ENCODE measurements at places on chromosomes 3 and 15.

DNA sequence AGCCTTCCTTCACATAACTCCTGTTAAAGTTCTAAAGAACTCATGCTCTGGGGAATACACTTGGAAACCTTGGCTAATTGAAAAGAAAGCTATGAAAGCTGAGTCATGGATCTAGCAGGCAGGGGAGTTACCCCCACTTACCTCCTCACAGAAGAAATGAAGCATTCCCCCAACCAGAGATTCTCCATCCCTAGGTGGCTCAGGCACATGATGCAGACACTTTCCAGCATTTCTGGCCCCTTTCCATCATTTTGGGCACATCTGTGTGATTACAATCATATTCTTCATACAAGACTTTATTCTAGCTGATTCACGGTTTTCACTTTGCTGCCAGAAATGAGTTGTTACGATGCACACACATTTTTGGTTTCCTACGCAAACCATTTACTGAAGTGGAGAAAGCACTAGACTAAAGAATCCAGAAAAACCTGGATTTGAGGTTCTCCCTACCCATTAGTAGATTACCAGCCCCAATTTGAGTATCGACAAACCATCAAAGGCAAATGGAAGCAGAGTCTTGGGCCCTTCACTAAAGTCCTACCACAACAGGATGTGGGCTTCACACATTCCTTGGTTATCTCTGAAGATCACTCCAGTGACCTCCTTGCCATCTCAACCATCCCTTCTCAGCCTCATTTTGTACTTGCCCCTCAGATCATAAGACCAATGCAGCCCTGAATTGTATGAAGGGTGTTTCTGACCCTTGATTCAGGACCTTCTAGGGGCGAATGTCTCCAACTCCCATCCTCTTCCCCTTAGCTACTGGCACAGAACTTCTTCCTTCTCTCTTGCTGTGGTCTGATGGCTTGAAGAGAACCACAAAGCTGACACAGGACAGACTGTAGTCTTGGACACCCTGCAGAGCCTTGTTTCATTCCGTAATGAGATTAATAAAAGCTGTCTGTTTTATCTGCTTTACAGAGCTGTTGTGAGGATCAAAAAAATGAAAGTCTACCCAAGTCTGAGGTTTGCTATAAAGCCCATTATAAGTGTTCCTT, 42.5 kb upstream of the SNRK start:
- no peak for DNase-seq

GRCh38 chr15:77589839-77590238, 42.9 kb downstream of the LINGO1 start:
- no peak for DNase-seq

- no peak for DNase-seq
These were observed 8.0 kb downstream of the HDDC3 start for GRCh38 chr15:90924375-90924774.

GRCh38 chr3:171427771-171428320, 32.4 kb downstream of the TNIK start:
- no peak for DNase-seq

DNA sequence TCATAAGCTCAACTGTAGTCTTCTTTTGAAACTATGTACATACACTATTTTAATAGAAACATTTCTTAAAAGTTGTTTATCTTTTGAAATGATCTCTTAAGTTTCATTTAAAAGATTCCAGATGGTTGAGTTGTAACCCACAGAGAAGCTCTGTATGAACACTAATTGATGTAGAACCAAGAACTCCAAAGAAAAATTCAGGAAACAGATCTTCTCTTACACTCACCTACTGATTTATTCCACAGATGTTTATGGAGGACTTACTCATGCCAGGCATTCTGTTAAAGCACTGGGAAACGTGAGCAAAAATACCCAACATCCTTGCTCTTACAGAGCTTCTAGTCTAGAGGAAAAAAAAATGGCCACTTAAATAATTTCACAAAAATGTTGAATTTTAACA, 551.1 kb downstream of the NAALADL2 start:
- no peak for DNase-seq

DNA sequence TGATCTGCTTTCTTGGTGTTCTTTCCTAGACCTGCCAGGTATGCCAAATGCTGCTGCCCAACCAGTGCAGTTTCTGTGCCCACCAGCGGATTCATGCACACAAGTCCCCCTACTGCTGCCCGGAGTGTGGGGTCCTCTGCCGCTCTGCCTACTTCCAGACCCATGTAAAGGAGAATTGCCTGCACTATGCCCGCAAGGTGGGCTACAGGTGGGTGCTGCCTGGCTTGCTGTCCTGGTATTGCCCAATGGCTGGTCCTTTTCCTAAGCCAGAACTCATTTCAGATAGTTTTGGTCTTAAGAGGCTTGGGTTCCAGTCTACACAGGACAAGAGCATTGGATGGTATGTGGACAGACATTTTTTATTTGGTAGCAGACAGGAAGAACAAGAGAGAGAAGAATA, 26.5 kb upstream of the ALPK3 start:
- DNase-seq, result no peak

GRCh38 chr15:72184165-72184811, 13.3 kb downstream of the GRAMD2A start:
- peak; percentile 80 for DNase-seq

- DNase-seq, result no peak
These were observed 38.4 kb downstream of the GTF2E1 start for GRCh38 chr3:120780977-120781376.

DNA sequence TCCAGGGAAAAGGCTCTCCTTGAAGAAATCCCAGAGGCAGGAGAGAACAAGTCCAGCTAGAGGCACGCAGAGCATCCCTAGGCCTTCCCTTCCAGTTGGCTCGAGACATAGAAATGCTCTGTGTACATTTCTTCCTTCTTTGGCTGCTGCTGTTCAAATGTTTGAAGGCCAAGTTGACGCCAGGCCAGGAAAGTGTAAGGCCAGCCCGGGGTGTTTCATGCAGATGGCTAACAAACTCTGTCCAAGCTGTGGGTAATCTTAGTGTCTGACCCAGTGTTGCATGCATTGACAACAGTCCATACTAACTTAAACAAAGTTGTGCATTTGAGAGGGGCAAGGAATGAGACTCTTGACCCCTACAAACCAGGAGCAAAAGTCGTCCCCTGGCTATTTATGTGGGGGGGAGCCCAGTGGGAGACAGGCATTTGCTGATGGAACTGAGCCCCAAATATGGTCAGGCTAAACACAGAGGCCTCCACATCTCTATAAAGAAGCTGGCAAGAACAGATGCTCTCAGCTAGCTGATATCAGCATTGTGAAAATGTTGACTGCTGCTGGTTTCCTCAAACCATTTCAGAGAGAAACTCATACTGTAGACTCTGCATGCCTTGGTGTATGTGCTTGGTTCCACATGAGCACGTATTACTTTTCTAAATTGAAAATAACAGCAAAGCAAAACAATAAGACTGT, 139.5 kb downstream of the ADAMTS9 start:
- no peak for DNase-seq

DNA sequence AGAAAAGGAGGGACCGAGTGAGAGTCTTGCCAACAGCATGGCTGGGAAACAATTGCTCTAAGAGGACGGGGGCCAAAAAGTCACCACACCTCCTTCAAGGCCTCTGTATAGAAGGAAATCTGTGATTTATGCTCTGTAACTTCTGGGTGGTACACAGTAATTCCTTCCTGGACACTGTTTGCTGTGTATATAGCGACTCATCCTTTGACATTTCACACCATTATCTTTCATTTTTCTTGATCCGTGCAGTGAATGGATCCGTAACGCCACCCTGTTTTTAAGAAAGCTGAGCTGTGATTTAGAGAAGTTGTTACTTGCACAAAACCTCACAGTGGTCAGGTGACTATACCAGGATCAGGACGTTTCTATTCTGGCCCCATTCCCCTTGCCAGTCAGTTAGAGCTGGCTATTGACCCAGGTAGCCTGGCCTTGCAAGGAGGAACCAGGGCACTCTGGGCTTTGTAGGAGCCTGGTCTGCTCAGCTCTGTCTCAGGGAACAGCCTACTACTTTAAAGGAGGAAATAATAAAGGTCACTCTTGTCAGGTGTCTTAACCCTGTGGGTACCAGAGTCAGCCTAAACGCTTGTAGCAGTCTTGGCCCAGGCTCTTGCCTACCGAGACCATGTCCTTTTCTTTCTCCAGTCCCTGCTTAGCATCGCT, 86.5 kb upstream of the MYZAP start:
- DNase-seq, result no peak

- no peak for DNase-seq
These were observed 443.4 kb upstream of the CDIN1 start for GRCh38 chr15:36136049-36136448.

DNA sequence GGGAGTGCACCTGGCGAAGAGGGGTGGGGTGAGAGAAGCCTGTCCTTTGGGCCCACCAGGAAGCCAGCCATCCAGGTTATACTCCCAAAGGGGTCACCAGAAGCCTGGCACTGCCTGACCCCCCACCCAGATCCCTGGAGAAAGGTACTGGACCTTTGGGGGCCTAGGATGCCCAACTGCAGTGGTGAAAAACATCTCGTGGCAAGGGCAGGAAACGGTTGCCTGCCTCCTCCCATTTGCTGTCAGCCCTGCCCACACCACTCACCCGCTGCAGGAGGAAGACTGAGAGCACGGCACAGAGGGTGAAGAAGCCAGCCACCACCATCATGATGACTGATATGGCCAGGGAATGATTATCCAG, 2.2 kb upstream of the ULK3 start:
- DNase-seq, result no peak

GRCh38 chr3:196652961-196653795, 13.7 kb downstream of the NRROS start:
- no peak for DNase-seq

GRCh38 chr3:98600412-98601095, 7.1 kb upstream of the CPOX start:
- no peak for DNase-seq

GRCh38 chr3:157300981-157301663, 135.5 kb upstream of the PTX3 start:
- no peak for DNase-seq

- peak; percentile 95 for DNase-seq
These were observed at the start of gene SETD5 for GRCh38 chr3:9397332-9397905. Gene SETD5 (plus strand): TSS chr3:9397615. CDS start chr3:9428939, 31,324 bp downstream.

DNA sequence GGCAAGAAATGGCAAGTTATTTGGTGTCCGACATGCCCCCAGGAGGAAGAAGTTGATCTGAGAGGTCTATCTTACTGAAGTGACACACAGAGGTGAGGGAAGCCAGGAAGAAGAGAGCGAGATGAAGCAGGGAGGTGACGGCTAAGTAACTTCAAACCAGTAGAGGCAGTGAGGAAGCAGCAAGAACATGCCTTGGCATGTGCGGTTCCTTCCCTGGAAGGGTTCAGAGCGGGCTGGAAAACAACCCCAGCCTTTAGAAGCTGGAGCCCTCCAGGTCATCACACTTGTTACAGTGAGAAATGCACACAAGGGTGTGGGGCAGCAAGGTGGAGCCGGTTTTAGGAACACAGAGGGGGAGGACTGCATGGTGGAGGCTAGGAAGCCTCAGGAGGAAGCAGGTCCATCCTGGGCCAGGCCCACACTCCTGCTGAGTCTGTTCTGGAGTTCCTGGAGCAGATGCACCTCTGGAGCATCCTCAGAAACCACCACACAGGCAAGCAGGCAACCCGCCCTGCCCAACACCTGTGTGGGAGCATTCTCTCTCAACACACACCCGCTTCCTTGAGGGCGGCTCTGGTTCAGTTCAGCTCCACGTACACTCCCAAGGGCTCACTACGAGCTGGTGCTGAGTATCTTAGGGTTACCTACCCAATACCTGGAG, 47.1 kb downstream of the POC1A start:
- DNase-seq, result no peak

DNA sequence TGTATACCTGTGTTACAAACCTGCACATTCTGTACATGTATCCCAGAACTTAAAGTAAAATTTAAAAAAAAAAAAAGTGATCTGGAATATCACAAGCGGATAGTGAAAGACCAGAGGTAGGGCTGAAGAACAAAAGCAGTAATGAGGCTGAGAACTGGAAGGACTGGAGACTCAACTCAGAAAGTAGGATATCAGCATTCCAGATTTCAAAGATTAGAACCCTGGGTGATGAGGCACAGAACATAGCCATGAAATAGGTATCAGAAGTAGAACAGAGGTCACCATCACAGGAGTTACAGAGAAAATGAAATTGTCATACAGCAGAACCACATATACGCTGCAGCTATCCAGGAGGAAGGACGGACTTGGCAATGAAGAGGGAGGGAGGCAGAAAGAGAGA, 56.1 kb downstream of the ACAP2 start:
- DNase-seq, result no peak

DNA sequence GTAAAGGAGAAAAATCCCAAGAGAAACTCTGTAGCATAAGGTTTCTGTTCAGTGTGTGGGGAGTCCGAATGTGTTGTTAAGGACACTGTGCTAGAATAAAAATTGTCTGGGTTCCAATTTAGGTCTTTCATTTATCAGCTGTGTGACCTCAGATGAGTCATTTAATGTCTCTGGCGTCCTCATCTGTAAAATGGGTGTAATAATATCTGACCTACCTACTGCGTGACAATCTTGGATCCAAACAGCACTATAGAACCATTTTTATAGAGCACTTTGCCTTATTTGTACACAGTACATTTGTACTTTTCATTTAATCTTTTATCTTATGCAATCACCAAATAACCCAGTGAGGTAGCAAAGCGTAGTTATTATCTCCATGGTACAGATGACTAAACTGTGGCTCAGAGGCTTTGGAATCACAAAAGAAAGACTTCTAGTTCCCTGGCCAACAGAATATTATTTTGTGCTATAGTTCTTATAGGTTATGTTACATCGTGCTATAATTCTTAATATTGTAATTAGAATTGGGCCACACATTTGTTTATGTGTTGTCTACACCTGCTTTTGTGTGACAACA, 46.6 kb upstream of the TNIK start:
- no peak for DNase-seq

DNA sequence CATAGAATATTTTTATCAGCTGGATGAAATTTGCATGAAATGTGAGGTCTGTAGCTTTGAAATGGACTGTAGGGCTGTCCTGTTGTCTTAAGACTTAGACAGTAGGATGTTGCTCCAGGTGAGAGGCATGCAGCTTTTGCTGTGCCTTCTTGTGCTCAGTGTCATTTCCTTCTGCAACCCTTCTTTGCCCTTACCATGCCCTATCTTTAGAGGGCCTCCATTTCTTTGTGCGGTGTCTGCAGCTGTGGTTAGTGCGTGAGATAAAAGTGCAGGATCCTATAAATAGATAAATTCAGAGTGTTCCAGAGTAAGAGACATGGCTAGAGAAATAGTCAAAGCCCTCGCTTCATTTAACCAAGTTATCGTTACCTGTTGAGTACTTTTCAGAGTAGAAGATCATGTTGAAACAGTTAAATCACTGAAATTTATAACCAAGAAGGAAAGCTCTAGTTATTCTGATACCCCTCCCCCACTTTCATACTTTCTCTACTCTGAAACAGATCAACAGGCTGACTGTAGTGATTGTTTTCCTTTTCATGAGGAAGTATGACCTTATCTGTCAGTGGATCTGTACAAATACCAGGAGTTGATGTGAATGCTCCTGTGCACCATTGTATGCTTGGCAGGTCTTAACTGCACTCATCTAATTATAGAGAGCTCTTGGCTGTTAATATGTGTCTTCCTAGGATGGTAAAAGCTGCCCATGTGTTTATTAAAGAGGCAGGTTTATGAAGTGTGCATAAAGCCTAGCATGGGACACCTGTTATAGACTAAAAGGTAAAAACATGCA, 18.2 kb downstream of the EIF3J start:
- DNase-seq, result peak; percentile 42

- no peak for DNase-seq
These were observed 91.5 kb upstream of the ADAMTS17 start for GRCh38 chr15:100433304-100433703.

GRCh38 chr15:32905481-32905880, 187.7 kb downstream of the GREM1 start:
- DNase-seq, result no peak
